ENCODE measurements at places on chromosomes 11 and 22.
A peak's percentile ranks its signal among the peaks of the same experiment; 100 is the strongest.

- DNase-seq = peak; percentile 51
Measured at GRCh38 chr11:62615521-62615920, 2.5 kb downstream of the ROM1 start.

- no peak for DNase-seq
Measured at GRCh38 chr11:218815-219593, 11.5 kb downstream of the RIC8A start.

DNA sequence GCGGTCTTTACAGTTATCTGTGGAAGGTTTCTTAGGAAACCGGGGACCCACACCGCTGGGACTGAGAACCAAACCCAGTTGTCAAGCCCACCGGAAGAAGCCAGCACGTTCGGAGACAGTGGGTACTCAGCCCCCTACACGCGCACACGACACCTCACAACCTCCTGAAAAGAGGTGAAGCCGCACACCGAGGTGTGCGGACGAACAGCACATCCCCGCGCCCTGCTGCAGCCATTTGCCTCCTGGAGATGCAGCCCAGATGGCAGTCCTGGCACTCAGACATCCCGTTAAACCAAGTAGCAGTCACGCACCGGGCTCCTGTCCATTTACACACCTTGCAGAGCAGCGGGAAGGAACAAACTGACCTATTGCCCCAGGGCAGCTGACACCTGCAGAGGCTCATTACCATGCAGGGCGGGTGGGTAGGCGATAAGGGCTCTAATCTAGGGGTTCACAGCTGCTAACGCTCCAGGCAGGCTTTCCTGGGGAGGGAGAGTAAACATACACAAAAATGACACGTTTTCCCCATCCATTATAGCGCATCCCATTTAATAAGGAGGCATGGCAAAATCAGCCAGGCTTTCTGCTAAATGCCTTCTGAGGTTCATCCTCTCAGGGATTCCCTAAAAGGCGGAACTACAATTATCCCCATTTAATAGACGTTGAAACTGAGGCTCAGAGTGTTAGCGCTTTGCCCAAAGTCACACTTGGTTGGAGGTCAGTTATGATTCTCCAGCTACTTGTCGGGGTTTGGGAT, 864 bp upstream of the EHBP1L1 start:
- DNase-seq = no peak

DNA sequence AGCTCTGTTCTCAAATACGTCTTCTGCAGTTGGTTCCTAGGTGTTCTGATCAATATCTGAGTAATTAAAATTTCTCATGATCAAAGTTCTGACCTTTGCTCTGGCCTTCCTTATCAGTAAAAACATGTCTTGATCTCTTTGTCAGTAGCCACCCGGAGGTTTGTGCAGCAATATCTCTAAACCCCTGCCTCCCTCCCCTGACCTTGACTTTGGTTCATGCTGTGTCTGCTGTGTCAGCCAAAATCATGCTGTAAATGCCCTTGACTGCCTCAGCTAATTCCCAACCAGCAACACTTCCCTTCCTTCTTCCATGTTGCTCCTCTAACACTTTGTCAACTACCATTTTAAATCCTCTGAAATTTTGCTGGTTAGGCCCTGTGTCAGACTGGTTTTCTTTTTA, 424.7 kb downstream of the FAM181B start:
- no peak for DNase-seq

- DNase-seq = no peak
Measured at GRCh38 chr22:32130464-32130863, 28.6 kb downstream of the C22orf42 start.

- no peak for DNase-seq
Measured at GRCh38 chr22:35910003-35910769, 118.4 kb downstream of the RBFOX2 start.

DNA sequence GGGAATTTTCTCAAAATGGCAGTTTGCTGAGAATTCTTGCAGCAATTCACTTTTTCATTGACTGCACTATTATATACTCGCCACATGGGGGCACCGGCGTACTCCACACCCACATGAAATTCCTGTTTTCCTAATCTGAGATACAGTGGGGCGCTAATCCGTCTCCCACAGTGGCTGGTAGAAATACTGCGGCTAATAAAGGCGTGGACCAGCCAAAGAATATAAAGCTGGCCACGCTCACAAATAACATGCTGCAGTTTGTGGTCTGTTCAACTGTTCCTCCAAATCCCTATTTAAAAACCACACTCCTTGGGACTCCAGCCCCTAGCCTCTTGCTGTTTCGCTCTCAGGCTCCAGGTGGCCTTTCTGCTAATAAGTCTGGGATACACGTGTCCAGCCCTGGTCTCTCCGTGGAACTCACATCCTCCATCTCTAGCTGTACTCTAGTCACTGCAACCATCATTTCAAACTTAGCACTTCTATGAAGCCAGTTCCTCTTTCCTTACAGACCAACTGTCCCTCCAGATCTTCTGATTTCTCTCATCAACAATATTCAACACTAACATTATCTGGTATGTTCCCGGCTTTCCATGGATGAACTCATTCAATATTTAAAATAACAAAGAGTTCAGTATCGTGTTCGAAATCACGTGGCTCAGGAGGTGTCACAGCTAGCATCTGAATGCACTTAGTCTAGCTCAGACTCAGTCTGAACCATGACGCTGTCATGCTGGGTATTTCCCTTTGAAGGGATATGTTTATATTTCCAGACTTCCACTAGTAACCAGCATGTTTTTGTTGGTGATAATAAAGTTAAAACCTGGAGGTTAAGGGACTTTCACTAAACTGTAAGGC, 22.0 kb downstream of the TBRG1 start:
- peak; percentile 40 for DNase-seq

- DNase-seq = no peak
Measured at GRCh38 chr11:17161515-17161914, 46.3 kb downstream of the PIK3C2A start.
